Right atrium auricular region (tissue), 2 donors: ENCODE measurements at places on chromosomes 2 and 18.
A peak's percentile ranks its signal among the peaks of the same experiment; 100 is the strongest.

- no peak for DNase-seq
Measured at GRCh38 chr2:230666885-230667712, 45.5 kb upstream of the CAB39 start.

- DNase-seq: no peak
Measured at GRCh38 chr2:85959185-85959584, 70.4 kb upstream of the ST3GAL5 start.

DNA sequence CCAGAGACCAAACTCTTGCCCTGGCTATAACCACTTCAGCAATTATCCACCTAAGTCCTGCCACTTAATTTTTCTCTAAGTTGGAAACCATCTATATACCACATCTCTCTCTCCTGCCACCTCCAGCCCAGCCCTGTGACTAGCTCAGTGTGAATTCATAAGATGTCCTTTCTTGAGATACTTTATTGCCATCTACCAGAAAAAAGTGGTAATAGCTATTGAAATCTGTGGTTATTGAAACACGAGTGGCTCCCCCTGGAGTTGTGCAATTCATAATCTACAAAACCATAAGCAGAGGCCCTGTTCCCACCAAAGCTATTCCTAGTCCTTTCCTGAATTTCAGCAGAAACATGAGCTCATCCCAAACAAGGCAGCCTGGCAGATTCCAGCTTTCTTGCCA, 324.0 kb downstream of the TXNL1 start:
- DNase-seq: no peak

- no peak for DNase-seq
Measured at GRCh38 chr2:25304321-25304720, 37.4 kb downstream of the DNMT3A start.

- DNase-seq: no peak
Measured at GRCh38 chr2:102072741-102073140, 69.8 kb upstream of the IL1R1 start.

DNA sequence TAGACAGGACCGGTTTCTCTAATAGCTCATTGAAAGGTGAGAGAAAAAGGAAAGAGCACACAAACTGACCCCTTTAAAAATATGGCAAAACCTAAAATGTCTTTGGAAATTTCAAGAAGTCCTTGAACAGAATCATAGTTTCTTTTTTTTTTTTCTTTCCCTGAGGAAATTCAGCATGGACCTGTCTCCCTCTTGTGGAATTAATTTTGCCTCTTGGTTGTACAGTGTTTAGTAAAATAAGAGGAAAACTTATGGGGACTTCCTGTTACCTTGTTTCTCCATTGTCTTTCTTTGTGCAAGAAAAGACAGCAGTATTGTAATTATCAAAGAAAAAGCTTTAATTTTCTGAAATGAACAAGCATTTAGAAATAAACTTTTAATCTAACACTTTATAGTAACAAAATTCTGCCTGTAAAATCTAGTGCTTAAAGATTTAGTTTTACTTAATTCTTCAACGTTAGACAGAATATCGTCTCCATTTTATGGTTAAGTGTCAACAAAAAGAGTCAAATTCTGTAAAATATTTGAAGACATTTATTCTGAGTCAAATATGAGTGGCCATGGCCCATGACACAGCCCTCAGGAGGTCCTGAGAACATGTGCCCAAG, 176.3 kb upstream of the NABP1 start:
- no peak for DNase-seq

GRCh38 chr2:70344195-70344594, 42.3 kb upstream of the FAM136A start:
- no peak for DNase-seq

- DNase-seq: no peak
Measured at GRCh38 chr18:54229421-54230059, 5.1 kb upstream of the MBD2 start.

DNA sequence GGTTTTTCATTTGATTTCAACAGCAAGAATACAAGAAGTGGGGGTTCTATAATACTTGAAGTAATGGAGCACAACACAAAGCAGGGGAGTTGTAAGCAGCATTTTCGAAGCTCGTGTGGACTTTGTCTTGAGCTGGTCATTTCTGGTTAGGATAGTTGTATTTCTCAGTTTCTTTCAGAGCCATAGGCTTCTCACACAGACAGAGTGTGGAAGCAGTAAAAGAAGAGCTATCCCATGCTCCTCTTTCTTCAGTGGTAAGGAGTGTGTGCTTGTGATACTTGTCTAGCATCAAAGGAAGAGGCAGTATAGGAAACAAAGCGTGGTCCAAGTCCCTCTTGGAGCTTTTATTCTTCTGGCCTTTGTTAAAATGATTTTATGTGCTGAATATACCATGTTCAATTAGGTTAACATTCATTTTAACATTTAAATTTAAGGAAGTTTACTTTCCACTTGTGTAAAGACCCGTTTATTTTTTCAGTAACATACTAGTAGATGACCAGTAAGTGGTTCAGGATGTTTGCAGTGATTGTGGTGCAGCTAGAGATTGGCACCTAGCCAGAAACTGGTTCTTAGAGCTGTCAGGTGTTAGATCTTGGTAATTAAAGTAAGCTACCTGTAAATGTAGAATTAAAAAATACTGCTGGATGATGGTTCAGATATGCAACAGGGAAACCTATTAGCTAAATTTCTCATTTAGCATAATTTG, 14.6 kb downstream of the CCNYL1 start:
- DNase-seq: no peak

- DNase-seq: no peak
Measured at GRCh38 chr2:162885281-162886070, 46.9 kb upstream of the KCNH7 start.

GRCh38 chr2:194802589-194802988, 854.4 kb upstream of the SLC39A10 start:
- DNase-seq: no peak

GRCh38 chr2:14492920-14493503, 139.5 kb upstream of the LRATD1 start:
- no peak for DNase-seq

- DNase-seq: no peak
Measured at GRCh38 chr18:72056171-72056570, 488.0 kb downstream of the CBLN2 start.

DNA sequence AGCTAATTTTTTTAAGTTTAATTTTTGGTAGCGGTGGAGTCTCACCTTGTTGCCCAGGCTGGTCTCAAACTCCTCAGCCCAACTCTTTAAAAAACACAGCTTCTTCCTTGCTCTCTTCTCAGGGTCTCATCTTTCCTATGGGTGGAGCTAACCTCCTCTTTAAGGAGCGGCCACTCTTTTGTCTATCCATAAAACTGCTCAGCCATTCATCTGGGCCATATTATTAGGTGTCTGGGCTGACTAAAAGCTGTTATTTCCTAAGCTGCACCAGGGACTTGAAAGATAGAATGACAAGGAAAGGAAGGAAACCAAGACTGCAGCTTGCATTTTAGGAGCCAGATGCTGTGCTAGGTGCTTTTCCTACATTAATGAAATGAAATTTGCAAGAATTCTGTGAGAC, 35.8 kb upstream of the THOC1 start:
- no peak for DNase-seq

DNA sequence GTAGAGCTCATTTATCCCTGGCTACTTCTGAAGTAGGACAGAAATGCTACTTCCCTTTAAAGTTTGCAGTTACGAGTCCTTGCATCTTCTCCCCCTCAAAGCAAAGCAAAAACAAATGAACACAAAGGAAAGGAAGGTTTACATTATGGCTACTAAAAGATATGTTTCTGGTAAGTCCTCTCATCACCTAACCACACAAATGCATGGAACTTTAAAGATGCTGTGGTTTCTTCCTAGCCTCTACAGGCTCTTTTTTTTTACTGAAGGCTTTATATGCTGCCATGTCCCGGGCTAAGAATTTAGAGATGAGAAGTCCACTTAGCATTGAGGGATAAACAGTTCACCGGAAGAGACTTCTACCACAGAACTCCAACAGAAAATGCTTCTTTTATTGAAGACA, 291.2 kb downstream of the SS18 start:
- no peak for DNase-seq

- no peak for DNase-seq
Measured at GRCh38 chr2:42913280-42913878, 121.0 kb upstream of the HAAO start.

- DNase-seq: no peak
Measured at GRCh38 chr2:11009891-11010290, 98.2 kb downstream of the KCNF1 start.

GRCh38 chr18:22230471-22230945, 61.1 kb downstream of the GATA6 start:
- no peak for DNase-seq

- DNase-seq: no peak
Measured at GRCh38 chr2:178008636-178009289, 63.8 kb downstream of the PDE11A start.

GRCh38 chr18:69674966-69675365, 272.7 kb downstream of the CD226 start:
- no peak for DNase-seq

DNA sequence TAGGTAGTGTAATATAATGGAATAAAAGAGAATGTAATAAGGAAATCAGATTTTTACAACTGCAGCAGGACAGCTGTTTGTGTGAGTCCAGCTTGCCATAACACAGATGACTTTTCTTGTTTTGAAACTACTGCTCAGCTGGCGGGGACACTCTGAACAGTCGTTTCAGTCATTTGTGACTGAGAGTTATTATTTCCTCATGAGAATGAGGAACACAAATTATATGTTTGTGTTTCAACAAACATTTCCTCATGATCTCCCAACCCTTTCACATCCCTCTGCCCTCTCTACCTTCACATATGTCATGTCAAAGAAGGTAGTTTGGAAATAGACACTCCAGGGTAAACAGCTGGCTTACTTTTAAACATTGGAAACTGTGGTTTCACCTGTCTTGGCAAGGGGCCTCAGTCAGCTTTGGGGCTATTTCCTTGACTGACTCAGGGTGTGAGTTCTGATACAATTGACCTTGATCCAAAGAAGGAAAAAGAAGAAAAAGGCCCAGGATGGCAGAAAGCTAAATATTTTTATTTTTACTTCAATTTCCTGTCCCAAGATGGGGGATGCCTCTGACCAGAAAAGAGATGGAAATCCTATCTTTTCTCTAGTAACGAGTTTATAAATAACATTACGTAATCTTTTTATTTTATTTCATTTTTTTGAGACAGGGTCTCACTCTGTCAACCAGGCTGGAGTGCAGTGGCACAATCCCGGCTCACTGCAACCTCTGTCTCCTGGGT, 593 bp downstream of the SP140L start:
- DNase-seq: no peak

DNA sequence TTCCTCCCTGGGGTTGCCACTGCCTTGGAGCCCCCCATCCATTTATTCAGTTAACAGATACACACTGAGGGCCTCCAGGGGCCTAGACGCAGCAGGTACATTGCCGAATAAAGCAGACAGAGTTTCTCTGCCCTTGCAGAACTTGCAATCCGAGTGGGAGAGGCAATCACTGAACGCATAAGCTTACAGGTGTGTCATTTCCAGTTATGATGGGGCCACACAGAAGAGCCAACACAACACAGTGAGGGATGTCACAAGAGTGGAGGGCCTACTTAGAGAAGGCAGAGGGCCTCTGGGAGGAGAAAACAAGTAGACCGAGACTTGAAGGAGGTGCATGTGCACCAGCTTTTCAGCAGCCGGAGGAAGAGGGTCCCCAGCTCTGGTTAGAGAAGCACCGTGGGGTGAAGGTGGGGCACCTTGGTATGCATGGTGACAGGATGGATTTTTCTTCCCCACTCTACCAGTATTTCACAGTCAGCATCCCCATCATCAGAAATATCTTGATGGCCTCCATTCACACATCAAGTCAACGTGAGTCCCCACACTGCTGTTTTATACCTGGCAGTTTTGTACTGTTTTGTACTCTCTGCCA, 150.9 kb downstream of the SMAD7 start:
- peak; percentile 50 for DNase-seq

GRCh38 chr2:213079756-213080155, 71.7 kb downstream of the IKZF2 start:
- no peak for DNase-seq

DNA sequence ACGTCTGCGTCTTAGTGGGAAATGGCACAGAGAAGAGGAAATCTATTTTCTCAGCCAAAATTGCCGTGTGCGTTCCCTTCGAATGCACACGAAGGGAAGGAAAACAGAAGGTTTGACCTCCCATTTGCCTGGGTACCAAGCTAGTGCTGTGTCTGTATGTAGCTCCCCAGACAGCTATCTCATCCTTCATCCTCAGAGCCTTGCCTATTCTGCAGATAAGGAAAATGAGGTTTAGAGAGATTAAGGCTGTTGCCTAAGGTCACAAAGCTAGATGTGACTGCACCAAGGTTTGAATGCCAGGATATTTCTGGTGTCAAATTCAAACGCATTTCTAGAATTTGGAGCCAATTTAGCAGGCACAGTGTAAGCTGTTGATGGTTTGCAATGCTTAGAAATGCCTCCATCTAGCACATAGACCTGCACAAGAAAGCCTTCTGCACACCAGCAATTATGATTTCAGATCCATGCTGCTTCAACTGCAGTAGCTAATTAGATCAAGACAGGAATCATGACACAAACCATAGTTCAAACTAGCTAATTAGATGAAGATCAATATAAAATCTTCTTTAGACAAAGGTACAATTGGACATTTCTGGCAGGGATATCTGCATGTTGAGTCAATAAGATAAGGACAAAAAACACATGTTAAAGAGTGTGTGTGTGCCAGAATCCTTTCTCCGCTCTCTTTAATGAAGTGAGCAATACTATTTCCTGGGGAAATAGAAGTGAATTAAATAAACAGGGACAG, 115.1 kb downstream of the CMPK2 start:
- DNase-seq: no peak

- peak; percentile 69 for DNase-seq
Measured at GRCh38 chr2:47079515-47080412, 75.3 kb downstream of the STPG4 start.

DNA sequence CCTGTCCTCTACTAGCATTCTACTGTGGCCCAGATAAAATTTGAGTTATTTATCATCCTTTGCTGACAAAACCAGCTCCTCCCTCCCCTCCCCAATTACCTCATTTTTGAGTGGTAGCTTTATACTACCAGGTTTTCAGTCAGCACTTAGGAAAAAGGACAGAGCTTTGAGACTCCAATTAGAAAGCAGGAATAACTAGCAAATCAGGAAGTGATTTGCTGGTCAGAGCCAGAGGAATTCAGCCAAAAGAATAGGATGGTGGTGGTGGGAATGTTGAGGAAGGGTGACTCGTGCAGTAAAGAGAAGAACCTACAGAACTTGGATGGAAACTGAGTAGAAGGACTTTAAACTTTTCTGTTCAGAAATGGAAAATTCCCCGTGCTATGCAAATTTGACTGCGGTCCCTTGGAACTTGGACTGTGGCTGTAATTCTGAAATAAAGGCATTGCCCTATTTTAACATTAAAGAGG, 3.7 kb downstream of the MYL12B start:
- DNase-seq: no peak

GRCh38 chr18:50727721-50728471, 91.9 kb downstream of the MRO start:
- DNase-seq: no peak

- no peak for DNase-seq
Measured at GRCh38 chr18:66150650-66151049, 399.8 kb downstream of the CDH7 start.
